Activated B cell treated with CpG ODN at 0.5 μM for 24 hours (primary cell): ENCODE measurements at places on chromosomes 7 and 10. TPM values are rescaled to one million over a fixed set of nuclear protein-coding genes. Genes with fewer than 3 reads are reported as not detected.

DNA sequence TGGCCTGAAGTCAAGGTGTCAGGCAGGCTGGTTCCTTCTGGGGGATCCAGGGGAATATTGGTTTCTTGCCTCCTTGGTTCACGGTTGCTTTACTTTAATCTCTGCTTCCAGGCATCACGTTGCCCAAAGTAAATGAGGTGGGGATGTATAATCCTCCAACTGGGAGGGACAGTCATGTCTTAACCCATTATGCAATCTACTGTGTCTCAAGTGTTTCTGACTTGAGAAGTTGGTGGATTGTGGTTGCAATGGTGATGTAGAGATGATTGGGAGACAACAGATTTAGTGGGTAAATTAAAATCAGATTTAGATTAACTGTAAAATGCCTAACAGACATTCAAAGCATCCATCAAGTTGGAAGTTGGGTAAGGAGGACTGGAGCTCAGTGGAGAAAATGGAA, 32.7 kb downstream of the TBXAS1 start:
- DNase-seq: no peak

The ADIRF gene
- 7.9 and 9.5 TPM in 2 replicates for total RNA-seq

- no peak for DNase-seq
Observed at GRCh38 chr7:150975536-150976319, 2.4 kb downstream of the KCNH2 start.

DNA sequence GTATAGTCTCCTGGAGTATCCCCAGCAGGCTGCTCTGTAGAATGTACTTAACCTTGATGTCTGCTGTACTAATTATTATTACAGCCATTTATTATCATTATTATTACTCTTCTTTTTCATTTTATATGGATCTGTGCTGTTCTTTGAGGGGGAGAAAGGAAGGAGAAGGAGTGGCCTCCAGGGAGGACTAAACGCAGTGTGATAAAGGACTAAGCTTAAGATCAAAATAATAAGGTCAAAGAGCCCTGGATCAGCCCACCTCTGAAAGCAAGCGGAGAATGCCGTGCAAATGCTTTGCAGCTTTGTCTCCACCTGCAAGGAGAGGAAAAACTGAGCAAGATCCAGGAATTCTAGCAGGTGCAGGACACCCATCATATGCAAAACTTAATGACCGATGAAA, 65.3 kb downstream of the RELN start:
- no peak for DNase-seq

The CNPY1 gene
- total RNA-seq: not detected in 2 replicates
